Left renal pelvis (tissue), 4 donors: ENCODE measurements at places on chromosomes 12 and 14.

DNA sequence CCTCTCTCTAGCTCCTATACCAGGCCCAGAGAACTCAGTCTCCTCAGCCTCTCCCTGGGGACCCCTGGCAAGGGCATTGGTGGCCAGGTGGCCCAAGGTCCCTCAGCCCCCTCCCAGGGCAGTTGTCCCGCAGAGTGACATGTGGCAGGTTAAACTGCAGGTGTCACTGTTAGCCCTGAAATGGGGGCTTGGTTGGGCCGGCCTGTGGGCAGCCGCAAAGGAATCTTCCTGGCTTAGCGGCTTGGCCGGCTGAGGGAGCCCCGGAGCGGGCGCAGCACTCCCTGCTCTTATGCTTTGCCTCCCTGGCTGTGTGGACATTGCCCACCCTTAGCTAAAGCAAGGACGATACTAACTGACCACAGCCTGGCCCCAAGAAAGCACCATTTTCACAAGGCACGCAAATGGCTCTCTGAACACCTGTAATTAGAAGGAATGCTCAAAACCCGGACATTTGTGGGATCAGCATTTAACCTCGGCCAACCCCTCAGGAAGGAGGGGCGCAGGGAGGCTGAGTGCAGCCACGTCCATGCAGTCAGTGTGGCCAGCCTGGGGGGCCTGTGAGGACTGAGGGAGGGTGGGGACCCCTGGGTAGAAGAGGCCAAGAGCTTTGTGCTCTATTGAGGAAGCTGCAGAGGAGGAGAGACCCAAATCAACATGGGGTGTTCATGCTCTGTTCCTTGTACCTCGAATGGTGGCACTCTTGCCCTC lies 82.2 kb downstream of the PAPOLA start:
- no peak for DNase-seq

DNA sequence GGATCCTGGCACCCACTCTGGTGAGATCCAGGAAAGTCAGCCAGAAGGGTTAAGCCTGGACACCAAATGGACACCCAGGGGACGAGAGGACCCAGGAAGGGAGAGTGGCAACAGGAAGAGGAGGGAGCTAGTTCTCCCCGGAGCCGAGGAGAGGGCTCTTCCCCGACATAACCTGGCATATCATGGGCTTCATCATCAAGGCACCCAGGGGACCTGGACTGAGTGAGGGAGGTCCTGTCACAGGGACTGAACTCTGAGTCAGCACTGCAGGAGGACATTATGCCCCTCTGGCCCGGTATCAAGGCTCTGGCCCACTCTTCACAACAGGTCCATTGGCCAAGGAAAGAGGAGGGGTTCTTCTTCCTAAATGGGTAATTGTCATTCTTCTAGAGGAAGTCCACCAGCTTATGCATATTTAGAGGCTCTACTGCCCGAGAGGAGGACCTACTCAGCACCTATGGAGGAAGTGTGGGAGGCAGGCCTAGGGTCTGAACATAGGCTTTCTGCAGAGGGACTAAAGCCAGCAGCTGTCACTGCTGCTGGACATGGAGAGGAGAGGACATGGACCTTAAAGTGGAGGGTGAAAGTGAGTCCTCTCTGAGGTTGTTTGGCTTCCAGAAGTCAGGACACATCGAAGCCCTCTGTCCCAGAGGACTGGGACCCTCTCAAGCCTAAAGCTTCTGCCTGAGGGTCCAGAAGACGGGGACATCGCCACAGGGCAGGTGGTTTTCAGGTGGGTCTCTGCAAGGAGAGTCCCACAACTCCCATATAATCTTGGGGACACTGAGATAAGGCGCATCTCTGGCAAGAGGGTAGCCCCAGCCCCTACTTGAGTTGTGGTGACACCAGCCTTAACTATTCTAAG lies 18.6 kb downstream of the ISCA2 start:
- DNase-seq = no peak

DNA sequence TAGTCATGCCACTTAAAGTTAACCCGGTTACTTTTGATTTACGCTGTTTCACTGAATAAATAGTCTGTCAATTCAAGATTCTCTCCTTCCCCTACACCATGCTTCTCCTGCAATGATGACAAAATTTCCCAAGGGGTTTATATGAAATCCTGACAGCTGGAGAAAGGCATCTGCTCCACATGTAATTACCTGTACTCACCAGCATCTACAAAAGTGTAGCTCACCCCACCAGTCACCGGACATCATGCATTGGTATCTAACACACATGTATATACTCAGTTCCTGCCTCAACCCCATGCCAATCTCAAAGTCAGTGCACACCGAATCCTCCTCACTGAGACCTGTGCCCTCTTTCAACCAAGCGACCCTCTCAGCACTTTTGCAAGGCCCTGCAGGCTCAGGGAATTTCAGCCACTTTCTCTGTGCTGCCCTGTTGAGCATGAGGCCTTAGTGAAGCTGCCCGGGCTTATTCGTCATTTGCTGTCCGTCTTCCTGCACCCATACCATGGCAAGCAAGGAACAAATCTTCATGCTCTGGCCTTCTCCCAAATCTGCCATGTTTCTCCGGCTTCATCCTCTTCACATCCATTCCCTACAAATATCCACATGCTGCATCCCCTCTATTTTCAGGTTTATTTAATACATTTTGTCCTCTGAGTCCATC lies 131.6 kb downstream of the SEC23A start:
- DNase-seq = no peak

GRCh38 chr14:93957333-93957710 lies 19.0 kb downstream of the ASB2 start:
- DNase-seq = no peak

GRCh38 chr14:101123618-101124510 lies 220.3 kb upstream of the RTL1 start:
- DNase-seq = no peak

GRCh38 chr14:34650786-34651584 lies 21.0 kb upstream of the SNX6 start:
- no peak for DNase-seq

DNA sequence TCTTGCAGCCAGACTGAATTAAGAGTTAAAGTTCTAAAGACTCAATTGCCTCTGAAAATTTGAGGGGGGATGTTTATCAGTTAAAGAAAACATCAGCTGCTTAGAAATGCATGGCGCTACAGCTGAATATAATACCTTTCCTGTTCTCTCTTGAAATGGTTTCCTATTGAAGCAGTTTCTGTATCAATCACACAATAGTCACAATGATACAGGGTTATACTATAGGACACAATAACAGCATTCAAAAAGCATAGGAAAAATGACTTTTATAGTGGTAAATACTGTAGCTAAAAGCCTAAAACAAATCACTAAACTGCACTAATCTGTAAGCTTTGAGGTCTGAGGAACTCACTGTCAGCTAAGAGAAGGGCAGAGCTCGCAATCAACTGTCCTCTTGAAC lies 15.2 kb downstream of the MDGA2 start:
- no peak for DNase-seq

DNA sequence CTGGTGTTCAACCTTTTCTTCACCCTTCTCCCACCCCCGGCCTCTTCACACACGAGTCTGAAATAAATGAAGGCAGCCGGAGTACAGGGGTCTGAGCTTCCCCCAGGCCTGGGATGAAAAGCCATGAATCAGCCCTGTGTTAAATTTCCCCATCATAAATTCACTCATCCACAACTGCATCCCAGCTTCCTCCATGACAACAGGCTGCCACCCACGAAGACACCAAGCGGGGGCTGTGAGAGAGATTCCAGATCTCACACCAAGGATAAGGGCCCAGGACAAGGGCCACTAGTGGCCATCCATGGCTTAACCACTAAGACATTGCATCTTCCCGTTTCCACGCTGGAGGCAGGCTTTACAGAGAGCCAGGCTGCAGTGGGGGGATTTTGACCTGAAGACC lies 93.9 kb upstream of the NCOR2 start:
- peak; percentile 32 for DNase-seq

DNA sequence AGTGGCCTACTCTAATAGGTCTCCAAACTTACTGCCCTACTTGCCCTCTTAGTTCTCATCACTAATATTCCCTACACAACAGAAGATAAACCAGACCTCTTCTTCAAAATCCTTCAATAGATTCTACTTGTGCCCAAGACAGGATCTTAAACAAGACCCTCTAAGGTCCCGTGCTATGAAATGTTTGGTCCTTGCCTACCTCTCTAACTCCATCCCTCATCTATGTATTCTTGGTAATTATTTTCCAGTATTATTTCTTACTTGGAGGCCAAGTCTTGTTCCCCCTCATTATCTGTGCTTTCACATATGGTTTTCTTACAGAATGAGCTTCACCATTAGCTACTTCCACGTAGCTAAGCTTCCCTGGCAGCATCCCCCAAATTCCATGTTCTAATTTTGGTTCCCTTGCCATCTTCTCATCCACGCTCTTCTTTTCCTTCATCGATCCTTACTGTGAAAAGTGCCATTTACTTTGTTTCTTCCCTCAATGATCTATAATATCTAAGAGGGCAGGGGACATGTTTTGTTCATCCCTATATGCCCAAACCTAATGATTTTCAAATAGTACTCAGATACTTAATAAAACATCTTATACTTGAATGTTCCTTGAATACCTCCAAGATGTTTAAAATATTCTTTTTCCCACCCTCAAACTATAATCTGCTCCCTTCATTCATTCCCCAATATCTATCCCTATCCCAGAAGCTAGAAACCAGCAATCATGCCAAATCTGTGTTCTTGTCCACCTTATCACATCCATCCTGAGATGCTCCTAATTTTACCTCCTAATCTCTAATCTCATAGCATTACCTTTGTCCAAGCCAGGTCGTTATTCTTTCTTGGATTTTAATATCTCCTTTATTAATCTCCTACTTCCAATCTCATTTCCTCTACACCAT lies 10.1 kb downstream of the HNRNPC start:
- no peak for DNase-seq

DNA sequence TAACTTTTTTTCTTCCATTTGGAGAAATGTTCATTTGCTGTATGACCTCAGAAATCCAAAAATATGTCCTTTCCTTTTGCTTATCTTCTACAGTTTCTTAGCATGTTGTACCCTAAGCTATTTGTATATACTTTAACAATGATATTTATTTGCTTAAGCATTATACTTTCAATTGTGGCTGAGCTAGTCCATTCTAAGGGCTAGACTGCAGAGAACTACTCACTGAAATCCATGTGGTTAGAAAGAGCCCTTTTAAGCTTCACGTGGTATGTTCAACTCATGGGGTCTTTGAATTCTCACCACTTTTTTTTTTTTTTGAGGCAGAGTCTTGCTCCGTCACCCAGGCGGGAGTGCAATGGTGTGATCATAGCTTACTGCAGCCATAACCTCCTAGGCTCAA lies 122.5 kb downstream of the HMGA2 start:
- no peak for DNase-seq

- DNase-seq = no peak
Measured at GRCh38 chr14:69326611-69327010, 66.7 kb downstream of the GALNT16 start.

DNA sequence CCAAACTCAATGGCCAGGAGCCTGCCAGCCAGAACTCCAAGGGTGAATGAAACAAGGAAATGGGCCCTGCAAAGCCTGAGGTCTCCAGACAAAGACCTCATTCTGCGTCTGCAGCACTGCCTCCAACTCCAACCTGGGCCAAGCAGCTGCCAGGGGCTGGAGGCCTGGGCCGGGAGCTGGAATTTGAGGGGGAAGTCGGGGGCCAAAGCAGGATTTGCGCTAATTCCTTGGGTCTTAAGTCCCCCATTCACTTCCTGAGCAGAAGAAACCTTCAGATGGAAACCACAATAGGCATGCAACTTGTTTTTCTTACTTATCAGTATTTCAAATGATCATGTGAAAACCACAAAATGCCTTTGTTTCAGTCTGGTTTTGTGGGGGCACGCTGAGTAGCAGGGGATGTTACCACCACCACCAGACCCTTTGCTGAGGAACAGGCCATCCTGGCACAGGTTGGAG lies 23.0 kb upstream of the TC2N start:
- DNase-seq = no peak

- DNase-seq = no peak
Measured at GRCh38 chr14:22811722-22812121, 3.5 kb downstream of the SLC7A7 start.

DNA sequence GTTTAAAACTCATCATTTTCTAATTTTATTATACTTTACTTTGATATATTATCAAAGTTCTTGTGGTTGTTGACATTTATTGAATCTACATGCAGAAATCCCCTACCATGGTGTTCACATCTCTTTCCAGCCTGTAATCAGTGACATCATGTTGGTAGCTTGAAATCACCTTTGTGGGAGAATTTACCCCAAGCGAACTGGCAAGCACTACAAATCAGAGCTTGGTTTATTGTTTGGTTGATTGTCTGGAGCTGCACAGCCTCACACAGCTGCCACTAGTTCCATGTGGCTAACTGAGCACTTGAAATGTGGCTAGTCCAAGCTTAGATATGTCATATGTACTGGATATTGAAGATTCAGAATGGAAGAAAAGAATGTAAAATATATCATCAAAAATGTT lies 15.4 kb upstream of the KRT5 start:
- DNase-seq = no peak

GRCh38 chr12:12983420-12984035 lies 16.5 kb downstream of the HEBP1 start:
- DNase-seq = no peak

DNA sequence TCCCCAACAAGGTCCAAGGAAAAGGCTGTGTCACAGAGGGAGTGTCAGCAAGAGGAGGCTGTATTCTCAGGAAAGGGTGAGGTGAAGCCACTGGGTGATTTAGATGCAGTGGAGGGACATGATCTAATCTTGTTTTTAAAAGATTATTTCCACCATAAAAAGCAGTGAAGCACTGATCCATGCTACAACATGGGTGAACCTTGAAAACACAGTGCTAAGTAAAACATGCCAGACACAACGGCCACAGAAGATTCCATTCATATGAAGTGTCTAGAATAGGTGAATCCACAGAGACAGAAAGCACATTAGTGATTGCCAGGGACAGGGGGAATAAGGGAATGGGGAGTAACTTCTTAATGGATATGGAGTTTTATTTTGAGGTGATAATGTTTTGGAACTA lies 12.8 kb downstream of the RITA1 start:
- no peak for DNase-seq

DNA sequence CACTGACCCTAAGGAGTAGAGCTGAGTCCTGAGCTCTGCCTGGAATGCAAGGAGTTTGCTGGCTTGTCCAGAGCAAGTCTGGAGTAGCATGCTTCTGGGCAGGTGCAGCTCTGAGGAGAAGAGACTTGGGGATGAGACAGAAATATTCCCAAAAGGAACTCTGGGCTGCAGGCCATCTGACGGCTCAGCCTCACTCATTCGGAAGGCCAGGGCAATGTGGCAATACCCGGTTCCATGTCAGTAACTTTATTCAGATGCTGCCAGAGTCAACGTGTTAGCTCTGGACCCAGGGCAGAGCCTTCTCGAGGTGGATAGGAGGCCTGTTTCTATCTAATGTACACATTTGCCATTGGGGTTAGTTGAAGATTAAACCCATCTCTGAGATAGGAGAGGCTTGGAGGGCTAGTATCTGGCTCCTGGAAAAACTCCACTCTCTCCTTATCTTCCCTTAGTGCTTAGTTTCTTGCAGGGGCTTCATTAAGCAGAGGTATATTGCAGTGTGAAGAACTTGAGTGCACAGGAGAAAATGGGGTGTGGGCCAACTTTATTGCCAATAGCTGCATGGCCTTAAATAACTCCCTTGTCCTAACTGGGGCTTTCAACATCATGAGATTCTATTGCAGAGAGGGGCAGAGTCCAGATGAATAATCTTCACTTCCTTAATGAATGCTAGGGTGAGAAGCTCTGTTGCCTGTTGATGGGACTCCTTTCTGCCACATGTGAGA lies 65.6 kb downstream of the NTF3 start:
- DNase-seq = no peak
